ENCODE measurements at places on chromosomes 12 and 14. TPM values are rescaled to one million over a fixed set of nuclear protein-coding genes. Genes with fewer than 3 reads are reported as not detected.

The KRT78 gene
- total RNA-seq = 291 TPM

The LUM gene
- 8.4 TPM for total RNA-seq

The ZNF384 gene
- 22.8 TPM for total RNA-seq

The LAG3 gene
- total RNA-seq = not detected

The CSRP2 gene
- total RNA-seq = 66.6 TPM

The FGF6 gene
- total RNA-seq = not detected

GRCh38 chr14:49923442-49923841 is 30.6 kb downstream of the ARF6 start:
- no peak for ATAC-seq

- ATAC-seq = peak; percentile 4
These were observed 11.8 kb upstream of the ENDOU start for GRCh38 chr12:47736877-47737676.

- ATAC-seq = peak; percentile 1
These were observed 1.7 kb downstream of the MMP17 start for GRCh38 chr12:131829791-131830334.

- no peak for ATAC-seq
These were observed 9.0 kb upstream of the PCNX1 start for GRCh38 chr14:70898111-70898745.

GRCh38 chr14:54594537-54594936 is 27.6 kb downstream of the SAMD4A start:
- no peak for ATAC-seq

GRCh38 chr12:84912198-84913128 is at the start of gene SLC6A15:
TSS of gene SLC6A15 (minus strand) at chr12:84912799. CDS start at chr12:84892120, 20,679 bp downstream.
- ATAC-seq = peak; percentile 97

DNA sequence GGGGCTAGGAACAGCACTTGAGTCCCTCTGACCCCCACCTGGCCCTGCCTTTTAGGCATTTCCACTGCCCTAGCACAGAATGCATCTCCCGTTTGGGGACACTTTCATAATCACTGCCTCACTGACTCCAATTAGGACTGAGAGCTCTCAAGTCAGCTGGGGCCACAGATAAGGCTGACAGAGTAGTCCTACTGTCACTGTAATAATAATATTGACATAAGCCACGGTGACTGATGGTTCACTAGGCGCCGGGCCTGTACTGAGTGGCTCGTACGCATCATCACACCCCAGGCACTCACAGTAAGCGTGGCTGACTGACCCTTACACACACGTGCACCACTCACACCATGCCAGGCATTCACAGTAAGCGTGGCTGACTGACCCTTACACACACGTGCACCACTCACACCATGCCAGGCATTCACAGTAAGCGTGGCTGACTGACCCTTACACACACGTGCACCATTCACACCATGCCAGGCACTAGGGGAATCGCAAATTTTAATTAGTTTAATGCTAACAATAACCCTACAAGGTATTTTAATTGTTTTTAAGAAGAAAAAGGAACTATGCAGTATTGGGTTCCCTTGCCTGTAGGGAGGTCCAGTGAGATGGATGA is 87.7 kb downstream of the CHGA start:
- no peak for ATAC-seq

GRCh38 chr12:131724534-131724933 is 13.6 kb downstream of the SFSWAP start:
- no peak for ATAC-seq

DNA sequence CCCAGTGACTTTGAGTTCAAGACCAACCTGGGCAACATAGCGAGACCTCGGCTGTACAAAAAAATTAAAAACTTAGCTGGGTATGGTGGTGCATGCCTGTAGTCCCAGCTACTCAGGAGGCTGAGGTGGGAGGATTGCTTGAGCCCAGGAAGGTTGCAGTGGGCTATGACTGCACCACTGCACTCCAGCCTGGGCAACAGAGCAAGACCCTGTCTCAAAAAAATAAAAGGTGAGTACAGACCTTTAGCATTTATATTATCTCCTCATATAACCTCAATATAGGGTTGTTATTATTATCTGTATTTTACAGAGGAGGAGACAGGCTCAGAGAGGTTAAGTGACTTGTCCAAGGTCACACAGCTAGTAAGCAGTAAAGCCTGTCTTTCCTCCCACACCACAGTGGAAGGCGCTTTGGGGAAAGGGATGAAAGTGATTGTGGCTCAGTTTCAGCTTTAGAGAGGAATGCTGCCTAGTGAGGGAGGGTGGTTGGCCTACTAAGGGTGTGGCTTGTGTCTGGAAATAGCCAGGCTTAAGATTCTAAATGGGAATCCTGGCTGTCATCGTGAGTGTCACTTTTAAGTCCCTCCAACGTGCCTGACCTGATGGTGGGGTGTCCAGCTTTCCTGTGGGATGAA is 7.2 kb downstream of the TPCN1 start:
- peak; percentile 81 for ATAC-seq

- ATAC-seq = peak; percentile 42
These were observed 8.3 kb downstream of the IKZF4 start for GRCh38 chr12:56029166-56029519.

DNA sequence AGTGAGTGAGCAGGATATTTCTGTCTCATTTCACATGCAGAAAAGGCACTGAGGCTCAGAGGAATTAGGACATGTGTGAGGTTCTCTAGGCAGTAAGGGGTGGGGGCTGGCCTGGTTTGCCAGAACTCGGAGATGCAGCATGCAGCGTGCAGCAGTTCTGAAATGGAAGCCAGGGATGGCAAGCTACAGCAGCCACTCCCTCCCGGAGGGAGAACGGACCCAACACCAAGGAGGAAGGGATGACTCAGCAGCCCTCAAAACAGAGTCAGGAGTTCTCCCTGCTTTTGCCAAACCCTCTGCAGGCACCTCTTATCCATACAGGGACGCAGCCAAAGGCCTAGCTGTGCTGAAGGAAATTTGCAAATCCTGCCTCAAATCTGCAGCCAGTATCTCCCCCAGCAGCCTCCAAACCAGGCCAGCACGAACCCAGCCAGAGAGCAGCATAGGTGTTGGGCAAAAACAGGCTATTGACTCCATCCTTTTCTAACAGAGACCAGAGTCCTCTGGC is 10.3 kb upstream of the SERPINA3 start:
- ATAC-seq = peak; percentile 62

DNA sequence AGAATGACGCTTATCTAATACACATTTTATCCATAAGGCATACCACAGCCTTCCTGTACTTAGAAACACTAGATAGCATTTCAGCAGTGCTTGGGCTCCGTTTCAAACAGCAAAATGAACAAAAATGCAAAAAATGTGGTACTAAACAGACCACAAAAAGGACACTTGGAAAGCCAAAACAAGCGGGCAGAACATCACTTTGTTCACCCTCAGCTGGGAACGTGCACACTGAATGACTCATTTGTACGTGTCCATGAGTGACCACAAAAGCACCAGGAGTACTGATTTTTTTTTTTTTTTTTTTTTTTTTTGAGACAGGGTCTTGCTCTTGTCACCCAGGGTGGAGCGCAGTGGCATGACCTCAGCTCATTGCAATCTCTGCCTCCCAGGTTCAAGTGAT is 8.9 kb upstream of the FOXN3 start:
- ATAC-seq = no peak

- no peak for ATAC-seq
These were observed 243.0 kb upstream of the PDE3A start for GRCh38 chr12:20125276-20125798.

DNA sequence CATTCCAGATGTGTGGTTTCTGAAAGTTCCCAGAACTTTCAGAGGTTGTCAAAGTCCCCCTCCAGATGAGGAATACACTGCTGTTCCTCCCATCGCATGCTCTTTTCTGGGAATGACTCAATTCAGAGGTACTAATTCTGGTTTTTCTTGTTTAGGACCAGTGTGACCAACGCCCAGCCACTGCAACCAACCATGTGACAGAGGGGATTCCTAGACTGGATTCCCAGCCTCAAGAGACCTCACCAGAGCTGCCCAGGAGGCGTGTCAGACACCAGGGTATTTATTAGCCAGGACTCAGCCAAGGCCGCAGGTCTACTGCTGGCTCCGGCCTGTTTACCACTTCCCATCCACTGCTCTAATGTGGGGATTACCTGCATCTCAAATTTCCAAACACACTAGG is 24.2 kb downstream of the TRAFD1 start:
- ATAC-seq = peak; percentile 94
